ENCODE measurements at places on chromosomes 12 and 14. TPM values are rescaled to one million over a fixed set of nuclear protein-coding genes. Genes with fewer than 3 reads are reported as not detected.
A peak's percentile ranks its signal among the peaks of the same experiment; 100 is the strongest.

- H3K4me3 ChIP-seq = no peak overlapping the region
- peaks cover 3% of the 10 kb centered on the region for H3K4me1 ChIP-seq
- peak overlapping the region; percentile 66 for H3K27ac ChIP-seq
- no peak for DNase-seq
- H3K27me3 ChIP-seq = no peaks in the 10 kb centered on the region
- H3K36me3 ChIP-seq = no peaks in the 10 kb centered on the region
These were observed 297.5 kb downstream of the RPAP3 start for GRCh38 chr12:47408171-47408871.

GRCh38 chr12:40834321-40834720 lies 142.1 kb downstream of the CNTN1 start:
- DNase-seq = no peak
- H3K36me3 ChIP-seq = no peaks in the 10 kb centered on the region
- H3K27me3 ChIP-seq = no peaks in the 10 kb centered on the region
- no peak overlapping the region for H3K4me3 ChIP-seq

DNA sequence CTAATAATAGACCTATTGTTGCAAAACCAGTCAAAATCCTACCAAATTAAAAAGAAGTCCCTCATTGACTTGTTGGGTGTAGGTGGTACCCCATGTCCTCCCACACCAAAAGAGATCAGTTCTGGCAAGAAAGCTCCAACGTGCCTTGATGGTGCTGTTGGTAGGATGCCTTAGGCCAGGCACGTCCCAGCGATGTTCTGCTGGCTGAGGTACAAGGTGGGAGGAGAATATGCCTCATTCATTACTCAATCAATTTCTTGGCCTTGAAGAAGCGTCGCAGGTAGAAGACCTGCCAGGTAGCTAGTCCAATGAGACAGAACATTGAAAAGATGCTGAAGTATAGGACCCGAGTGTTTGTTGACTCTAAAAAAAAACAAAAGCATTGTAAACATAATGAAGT lies 7.8 kb upstream of the NEK9 start:
- no peaks in the 10 kb centered on the region for H3K27me3 ChIP-seq
- no peaks in the 10 kb centered on the region for H3K4me1 ChIP-seq
- H3K4me3 ChIP-seq = no peak overlapping the region
- peaks cover 11% of the 10 kb centered on the region for H3K36me3 ChIP-seq
- DNase-seq = no peak
- H3K27ac ChIP-seq = no peak overlapping the region

GRCh38 chr14:35414365-35414764 lies 9.8 kb upstream of the NFKBIA start:
- no peak overlapping the region for H3K4me3 ChIP-seq
- H3K27ac ChIP-seq = no peak overlapping the region
- no peaks in the 10 kb centered on the region for H3K27me3 ChIP-seq
- DNase-seq = no peak
- peaks cover 7% of the 10 kb centered on the region for H3K4me1 ChIP-seq

DNA sequence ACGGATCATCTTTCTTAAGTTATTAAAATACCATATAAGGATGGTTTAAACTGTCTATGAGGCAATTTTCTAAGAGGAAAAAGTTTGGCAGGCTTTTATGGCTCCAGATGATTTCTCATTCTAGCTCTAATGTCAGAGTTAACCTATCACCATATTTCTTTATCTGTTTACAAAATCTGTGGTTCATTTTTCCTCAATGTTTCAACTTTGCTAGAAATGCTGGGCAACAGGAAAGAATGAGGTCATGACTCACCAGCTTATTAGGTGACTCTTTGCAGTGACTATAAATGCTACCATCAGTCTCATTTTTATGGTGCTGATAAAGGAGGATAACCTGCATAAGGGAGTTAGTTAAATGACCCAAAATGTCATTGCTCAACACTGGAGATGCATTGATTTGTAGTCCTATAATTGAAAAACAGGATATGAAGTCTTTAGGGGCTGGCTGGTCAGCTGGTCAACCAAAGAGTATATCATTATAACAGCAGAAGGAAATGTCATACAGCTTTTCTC lies 45.3 kb upstream of the RAP1B start:
- H3K36me3 ChIP-seq = no peaks in the 10 kb centered on the region
- H3K4me1 ChIP-seq = peaks cover 1% of the 10 kb centered on the region
- peak; percentile 18 for DNase-seq
- H3K4me3 ChIP-seq = no peak overlapping the region

SDSL gene
- 25.8 TPM for polyA plus RNA-seq
